Activated CD4-positive, alpha-beta T cell treated with anti-CD3 and anti-CD28 coated beads, Interleukin-2, amount 50 U/mL, for 24 hours (primary cell): ENCODE measurements at places on chromosomes 3 and 15.

GRCh38 chr15:73996939-73997338 lies 2.4 kb downstream of the PML start:
- no peak for DNase-seq

- peak; percentile 24 for DNase-seq
Measured at GRCh38 chr15:39624806-39625205, 43.9 kb downstream of the THBS1 start.

GRCh38 chr15:87902772-87903426 lies 353.6 kb downstream of the NTRK3 start:
- no peak for DNase-seq

- no peak for DNase-seq
Measured at GRCh38 chr15:36951731-36952247, 148.6 kb downstream of the MEIS2 start.

- no peak for DNase-seq
Measured at GRCh38 chr3:46609212-46609721, 3.1 kb upstream of the FAM240A start.

- no peak for DNase-seq
Measured at GRCh38 chr15:64480891-64481290, 20.5 kb downstream of the ZNF609 start.

DNA sequence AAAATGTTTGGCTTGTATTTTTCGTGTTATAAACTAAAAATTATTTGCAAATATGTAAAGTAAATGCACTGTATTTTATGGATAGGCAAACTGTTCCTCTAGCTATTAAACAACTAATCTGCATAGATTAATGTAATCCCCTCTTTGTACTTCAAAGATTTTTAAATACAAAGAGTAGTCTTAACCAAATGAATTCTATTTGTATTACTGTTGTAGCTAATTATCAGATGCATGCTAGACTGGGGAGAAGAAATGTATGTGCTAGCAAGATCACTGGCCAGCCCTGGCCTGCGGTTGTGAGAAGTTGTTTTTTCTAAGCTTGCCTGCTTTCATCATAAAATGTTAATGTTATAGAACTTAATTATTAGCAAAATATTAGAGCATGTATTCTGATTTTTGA lies 92.6 kb downstream of the STT3B start:
- DNase-seq: no peak

GRCh38 chr3:136465296-136465695 lies 215.2 kb downstream of the PCCB start:
- no peak for DNase-seq

DNA sequence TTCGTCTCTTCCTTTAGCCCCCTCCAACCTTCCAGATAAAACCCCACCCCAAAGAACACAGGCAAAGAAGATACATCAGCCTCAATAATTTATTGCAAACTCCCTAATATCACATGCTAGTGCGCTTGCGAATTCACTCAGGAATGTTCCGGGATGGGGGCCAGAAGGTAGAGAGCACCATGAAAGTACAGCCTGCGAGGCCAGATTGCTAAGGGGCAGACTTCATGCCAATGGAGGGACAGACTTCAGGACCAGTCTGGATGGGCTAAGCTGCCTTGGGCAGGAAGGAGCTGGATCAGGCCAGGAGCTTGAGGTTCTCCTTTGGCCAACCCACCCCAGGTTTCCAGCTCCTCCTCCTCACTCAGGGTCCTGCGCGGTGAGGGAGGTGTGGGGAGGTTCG lies 13.4 kb downstream of the CIDEC start:
- no peak for DNase-seq
